ENCODE measurements at places on chromosomes 2 and 18. TPM values are rescaled to one million over a fixed set of nuclear protein-coding genes. Genes with fewer than 3 reads are reported as not detected.

The CNDP1 gene
- total RNA-seq: not detected

GRCh38 chr2:109379507-109379906, 234.3 kb downstream of the SEPTIN10 start:
- no peak for DNase-seq

GRCh38 chr2:226002438-226002837, 602.9 kb downstream of the NYAP2 start:
- DNase-seq: peak; percentile 84

DNA sequence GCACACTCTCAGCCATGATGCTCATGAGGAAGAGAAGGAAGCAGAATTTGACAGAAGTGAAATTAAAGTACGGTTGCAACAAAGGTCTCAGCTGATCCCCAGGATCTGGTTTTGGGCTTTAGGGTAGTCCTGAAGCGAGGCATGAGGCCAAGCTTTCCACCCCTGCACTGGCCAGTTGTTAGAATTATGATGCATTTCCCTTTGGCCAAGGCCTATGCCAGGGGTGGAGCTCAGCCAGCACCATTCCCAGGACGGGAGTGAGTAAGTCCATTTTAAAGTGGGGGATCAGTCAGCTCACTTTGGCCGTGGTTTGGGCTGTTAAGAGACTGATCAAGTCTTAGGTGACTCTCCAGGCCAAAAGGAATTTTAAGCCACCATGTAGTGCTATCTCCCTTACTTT, 314.5 kb upstream of the MMADHC start:
- peak; percentile 11 for DNase-seq

DNA sequence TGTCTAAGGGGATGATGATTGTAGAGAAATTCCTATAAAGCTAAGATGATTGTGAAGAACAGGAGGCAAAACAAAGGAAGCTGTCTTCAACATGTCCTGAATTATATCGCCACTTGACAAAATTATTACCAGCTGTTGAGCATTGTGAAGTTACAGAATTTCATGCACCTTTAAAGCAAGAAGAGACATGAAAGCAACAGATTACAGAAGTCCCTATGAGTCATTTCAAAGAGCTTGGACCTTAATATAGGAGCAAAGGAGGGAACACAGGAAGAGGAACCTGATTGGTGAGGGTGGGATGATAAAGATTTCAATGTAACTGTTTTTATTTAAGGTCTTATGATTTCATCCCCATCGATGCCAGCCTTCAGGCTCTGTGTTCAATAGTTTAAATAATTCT, 526.9 kb upstream of the HNMT start:
- peak; percentile 37 for DNase-seq

- DNase-seq: peak; percentile 39
Measured at GRCh38 chr2:31238126-31238905, 4.4 kb downstream of the EHD3 start.
